Glutamatergic neuron (in vitro differentiated cells): ENCODE measurements at places on chromosomes 7 and 10. TPM values are rescaled to one million over a fixed set of nuclear protein-coding genes. Genes with fewer than 3 reads are reported as not detected.

Gene EZH2
- 314 TPM for total RNA-seq

Gene NANOS1
- 34.0 TPM for total RNA-seq

Gene FOXI2
- total RNA-seq: 0.17 TPM

Gene PAPOLB
- total RNA-seq: 1.2 TPM

Gene HOXA10
- total RNA-seq: not detected

DNA sequence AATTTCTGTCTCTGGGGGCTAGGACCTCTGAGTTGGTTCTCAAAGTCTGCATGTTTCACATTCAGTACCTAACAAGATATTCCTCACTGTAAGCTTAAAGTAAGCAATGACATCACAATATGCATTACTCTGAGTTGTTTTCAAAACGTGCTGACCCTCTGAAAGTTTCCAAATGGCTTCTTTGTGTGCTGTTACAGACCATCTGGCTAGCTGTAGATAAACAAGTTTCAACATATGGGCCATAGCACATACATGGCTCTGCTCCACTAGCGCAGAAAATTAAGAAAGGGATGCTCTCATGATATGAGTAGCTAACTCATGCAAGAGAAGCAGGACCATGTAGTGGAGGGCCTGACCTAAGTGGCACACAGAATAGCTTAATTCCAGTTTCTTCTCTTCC lies 119.0 kb downstream of the HTR7 start:
- DNase-seq: no peak

GRCh38 chr7:138845711-138846110 lies 47.7 kb upstream of the ATP6V0A4 start:
- no peak for DNase-seq

GRCh38 chr7:136857573-136857972 lies 10.9 kb upstream of the CHRM2 start:
- no peak for DNase-seq

DNA sequence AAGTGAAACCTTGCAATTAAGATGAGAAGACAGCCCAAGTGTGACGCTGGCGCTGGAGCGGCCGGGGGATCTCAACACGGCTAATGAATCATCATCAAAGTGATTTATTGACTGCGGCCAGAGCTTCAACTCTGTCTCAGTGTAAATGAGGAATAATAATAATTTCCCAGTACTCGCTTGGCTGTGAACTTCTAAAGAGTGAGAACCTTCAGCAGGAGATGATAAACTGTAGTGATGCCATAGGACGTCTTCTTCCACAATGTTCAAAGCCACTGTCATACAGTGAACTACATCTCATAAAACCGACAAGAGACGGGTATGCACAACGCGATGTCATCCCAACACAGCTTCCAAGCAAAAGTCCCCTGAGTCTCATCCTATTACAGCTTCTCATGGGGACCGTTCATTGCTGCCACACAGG lies 123.6 kb upstream of the NOBOX start:
- DNase-seq: no peak

GRCh38 chr10:17548162-17548561 lies 69.0 kb downstream of the HACD1 start:
- DNase-seq: no peak

GRCh38 chr7:146355216-146355615 lies 238.6 kb downstream of the CNTNAP2 start:
- no peak for DNase-seq

DNA sequence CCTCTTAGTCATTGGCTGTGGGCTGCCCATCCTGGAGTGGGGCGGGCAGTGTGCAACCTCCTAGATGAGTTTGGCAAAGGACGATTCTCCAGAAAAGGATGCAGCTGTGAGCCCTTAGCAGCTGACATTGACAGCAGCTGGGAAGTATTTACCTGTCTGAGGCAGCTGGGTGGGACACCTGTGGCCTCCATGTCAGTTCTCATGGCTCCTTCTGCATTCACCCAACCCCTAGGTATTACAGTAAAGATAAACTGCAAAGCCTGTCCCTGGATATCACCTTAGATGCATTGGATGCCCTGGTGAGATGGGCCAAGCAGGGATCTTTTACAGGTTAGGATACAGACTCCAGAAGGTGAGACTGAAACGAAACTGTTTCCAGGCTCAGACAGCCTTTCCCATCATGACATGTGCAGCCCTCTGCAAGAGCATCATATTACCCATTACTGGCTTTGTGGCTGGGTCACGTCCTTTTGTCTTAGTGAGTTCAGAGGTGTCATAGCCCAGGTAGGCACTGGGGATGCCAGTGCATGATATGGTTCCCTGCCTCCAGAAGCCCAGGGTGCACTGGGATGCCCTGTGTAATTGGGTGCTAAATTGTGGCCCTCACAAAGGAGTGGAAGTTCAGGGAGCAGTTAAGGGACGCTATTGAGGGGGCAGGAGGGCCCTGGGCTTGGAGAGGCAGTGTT lies 28.9 kb downstream of the MINDY4 start:
- no peak for DNase-seq

DNA sequence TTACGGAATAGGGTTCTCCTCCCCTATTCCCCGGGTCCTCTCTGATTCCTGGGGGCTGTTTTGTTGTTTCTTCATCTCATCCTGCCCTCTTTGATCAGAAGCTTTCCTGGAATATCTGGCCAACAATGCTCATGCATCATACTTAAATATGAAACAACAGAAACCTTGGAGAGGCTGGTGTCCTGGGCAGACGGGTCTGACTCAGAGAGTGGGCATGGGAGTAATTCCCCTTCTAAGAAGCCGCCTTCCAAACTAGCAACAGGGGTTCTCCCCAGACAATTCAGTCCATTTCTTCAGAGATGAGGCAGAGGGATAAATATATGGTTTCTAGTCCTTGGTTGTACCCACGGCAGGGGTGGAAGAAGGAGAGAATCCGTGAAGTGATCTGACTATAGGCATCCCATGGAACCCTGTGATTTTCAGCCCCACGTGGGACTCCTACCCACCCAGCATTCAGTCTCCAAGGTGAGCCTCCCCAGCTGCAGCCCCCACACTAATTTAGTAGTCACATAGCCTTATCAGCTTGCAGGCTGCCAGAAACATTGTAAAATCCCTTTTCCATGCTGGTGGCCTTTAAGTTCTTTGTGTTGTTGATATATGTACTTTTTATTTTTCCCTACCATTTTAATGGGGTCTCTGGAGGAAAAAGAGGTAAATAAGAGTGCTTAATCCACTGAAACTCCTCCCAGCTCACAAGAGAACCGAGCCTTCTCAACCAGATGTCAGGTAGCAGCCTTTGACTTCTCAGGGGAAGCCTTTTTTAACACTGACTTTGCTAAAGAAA lies 119.2 kb downstream of the SFMBT2 start:
- no peak for DNase-seq

DNA sequence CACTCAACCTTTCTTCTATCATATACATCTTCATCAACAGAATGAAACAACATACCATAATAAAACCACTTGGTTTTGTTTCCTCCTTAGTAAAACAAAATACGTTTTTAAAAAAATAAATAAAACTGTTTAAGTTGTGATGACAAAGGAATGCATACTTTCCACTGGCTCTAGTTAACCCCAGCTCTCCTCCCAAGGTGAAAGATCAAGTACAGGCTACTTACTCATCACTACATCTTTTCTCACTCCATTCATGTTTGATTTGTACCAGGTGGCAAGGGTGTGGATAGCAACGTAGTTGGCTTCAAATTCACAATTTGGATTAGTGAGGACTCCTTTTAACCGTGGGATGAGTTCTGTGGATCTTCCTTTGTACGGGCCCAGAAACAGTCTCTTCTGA lies 14.7 kb downstream of the OGA start:
- DNase-seq: no peak
